ENCODE measurements at places on chromosomes 16 and 17.

GRCh38 chr17:39401412-39402243, at the start of gene FBXL20:
FBXL20 (minus strand) TSS chr17:39401626; CDS start chr17:39401402, 224 bp downstream.
- peak; percentile 89 for DNase-seq

GRCh38 chr16:7867831-7868230, 535.2 kb downstream of the RBFOX1 start:
- DNase-seq = no peak

DNA sequence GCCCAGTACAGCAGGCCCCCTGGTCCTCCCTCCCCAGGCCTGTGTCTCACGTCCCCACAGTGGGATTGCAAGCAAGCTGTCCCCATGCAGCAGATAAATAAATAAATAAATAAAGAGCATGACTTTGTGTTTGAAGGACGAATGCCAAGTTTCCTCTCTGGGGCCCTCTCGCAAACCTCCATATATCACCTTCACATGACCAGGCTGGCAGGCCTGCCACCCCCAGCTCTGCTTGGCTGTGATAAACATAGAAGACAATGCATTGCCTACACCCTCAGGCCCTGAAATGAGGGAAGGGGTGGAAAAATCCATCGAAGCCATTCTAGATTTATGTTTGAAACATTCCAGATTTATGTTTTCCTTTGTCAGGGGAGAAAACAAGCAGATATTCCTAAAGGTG, 107.3 kb downstream of the CCT6B start:
- no peak for DNase-seq

GRCh38 chr16:10688291-10688690, 6.4 kb downstream of the TEKT5 start:
- no peak for DNase-seq

GRCh38 chr16:47061204-47061603, 82.5 kb downstream of the NETO2 start:
- DNase-seq = no peak

GRCh38 chr17:34899643-34900291, 61.5 kb downstream of the CCT6B start:
- DNase-seq = no peak

GRCh38 chr17:44402564-44403172, 13.2 kb upstream of the ITGA2B start:
- DNase-seq = no peak

DNA sequence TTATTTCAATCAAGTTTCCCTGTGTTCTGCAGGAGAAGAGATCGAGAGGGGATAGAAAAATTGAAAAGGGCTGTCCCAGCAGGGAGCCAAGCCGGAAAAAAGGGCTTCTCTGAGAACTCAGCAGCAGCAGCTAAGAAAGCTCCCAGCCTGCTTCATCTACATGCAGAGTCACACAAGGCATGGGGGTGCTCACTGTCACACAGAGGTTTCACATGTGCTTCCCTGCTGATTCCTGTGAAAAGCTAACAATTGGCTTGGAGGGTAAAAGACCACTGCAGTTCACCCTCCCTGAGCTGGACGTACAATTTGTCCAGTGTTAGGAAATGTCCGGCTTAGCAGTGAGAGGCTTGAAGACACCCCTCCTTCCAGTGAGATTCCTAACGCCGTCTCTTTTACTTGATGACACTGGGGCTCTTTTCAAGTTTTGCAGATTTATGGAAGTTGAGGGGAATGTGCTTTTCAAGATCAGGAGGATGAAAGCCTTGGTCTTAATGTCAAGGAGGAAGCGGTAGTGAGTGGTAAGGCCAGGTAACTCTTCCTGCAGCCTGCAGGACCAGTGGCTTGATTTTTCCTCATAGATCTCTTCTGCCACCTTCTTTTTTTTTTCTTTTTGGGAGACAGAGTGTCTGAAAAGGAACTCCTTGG, 85.6 kb downstream of the WNT3 start:
- DNase-seq = no peak

DNA sequence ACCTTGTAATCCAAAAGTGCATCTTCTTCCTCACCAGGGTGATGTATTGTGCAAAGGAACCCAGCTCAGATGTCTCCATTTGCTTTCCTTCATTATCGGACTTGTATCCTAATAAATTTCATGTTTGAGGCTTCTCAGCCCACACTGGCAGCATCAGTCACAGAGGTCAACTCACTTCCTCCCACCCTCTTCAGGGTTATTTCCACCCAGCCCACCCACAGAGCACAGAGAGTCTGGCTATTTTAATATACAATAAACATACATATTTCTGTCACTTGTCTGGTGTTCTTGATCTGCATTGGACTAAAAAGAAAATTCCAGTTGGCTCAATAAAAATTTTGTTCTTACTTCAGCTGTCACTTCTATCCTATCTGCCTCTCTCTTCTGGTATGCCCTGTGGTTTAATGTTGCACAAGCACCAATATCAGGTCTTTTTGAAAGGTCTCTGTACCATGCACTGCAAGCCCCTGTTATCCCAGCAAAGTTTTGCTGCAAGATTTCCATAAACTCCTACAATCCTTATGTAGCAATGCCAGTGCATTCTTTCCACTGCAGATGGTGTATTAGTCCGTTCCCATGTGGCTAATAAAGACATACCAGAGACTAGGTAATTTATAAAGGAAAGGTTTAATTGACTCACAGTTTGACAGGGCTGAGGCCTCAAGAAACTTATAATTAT, 201.8 kb downstream of the CDH11 start:
- no peak for DNase-seq

DNA sequence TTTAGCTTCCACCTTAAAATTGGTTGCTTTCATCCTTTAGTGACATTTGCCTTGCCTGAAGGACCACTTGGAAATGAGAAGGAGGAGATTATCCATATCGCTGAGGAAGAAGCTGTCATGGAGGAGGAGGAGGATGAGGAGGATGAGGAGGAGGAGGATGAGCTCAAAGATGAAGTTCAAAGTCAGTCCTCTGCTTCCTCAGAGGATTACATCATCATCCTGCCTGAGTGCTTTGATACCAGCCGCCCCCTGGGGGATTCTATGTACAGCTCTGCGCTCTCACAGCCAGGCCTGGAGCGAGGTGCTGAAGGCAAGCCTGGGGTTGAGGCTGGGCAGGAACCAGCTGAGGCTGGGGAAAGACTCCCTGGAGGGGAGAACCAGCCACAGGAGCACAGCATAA, 11.5 kb upstream of the TMEM106A start:
- DNase-seq = no peak

GRCh38 chr17:48198950-48199541, 91.5 kb downstream of the SNX11 start:
- DNase-seq = no peak

GRCh38 chr17:79970576-79971068, 65.0 kb downstream of the TBC1D16 start:
- peak; percentile 17 for DNase-seq

DNA sequence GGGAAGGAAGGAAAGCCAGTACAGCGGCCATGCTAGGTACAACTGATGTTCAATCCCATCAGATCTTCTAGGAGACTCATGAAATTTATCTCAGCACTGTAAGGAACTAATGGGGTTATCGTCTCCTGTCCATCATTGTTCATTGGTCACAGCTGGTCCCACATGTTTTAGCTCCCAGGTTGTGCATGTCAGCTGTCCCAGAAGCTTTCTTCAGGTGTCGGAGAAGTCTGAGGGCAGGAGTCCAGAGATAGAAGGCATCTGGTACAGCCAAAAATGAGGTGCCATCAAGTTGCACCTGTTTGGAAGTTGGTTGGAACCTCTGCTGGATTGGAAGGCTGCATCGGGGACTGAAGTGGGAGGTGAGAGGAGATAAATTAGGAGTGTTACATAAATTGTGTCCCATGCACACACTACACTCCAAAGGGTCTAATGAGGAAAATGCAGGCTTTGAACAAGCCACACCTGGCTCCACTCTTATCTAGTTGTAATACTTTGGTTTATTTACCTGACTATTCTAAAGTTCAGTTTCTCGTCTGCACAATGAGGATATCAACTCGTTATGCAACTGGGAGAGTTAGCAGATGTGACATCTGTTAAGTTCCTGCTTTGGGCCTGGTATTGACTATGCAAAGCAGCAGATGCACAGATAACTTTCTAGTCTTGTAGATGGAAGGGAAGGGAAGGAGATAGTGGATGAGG, 62.9 kb downstream of the MAP2K6 start:
- DNase-seq = no peak

GRCh38 chr16:49464093-49464492, 90.5 kb downstream of the C16orf78 start:
- DNase-seq = no peak

DNA sequence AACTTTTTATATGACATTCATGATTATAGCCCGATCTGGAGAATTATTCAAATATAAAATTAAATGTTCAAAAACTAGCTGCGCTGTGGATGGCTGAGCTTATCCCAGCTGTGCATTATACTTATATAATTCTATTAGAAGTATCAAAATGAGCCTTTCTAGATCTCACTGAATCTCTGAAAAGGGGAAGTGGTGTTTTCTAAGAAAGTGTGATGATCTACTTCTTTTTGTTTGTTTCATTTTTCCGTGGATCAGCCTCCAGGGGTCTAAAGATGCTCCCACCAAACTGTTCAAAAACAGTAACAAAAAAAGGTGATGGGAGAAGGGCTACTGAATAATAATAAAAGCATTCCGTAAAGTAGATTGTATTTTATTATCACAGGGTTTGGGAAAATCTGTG, 411.3 kb upstream of the PSMD7 start:
- DNase-seq = no peak

GRCh38 chr16:88534638-88535190, 35.5 kb upstream of the ZC3H18 start:
- DNase-seq = no peak

DNA sequence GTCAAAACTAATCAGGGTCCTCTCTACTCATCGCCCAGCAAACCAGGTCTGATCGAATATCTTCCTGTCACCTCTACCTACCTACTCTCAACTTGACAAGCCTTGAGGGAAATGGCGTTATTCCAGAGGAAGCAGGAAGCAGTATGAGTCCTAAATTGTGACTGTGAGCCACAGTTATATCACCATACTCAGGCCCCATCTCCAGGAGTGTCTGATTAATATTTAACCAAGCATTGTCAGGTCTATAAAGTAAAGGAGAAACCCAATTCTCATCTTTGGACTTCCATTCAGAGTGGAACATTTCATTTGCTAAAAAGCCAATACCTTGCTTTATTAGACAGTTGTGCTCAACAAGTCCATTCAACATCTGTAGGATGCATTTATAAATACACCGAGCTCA, 17.8 kb upstream of the CLEC3A start:
- DNase-seq = no peak

GRCh38 chr16:50228364-50228868, 37.9 kb upstream of the ADCY7 start:
- no peak for DNase-seq

DNA sequence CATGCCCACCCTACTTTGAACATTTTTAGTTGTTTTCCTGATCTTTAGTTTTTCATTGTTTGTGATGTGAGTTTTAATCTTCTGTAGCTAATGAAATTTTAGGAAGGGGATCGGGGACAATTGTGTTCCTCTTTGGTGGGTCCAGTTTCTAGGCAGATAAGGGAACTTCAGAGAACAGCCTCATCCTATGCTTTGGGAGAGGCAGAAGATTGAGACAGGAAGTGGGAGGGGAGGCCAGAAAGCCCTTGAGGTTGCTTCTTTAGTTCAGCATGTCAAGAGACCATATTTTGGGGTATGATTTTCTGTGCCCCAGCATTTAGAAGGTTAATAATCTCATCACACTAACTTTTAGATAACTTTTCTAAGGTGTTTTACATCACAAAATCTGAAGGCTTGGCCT, 191.0 kb downstream of the TANC2 start:
- no peak for DNase-seq

GRCh38 chr17:49495842-49496182, 719 bp downstream of the NGFR start:
- no peak for DNase-seq

- no peak for DNase-seq
Measured at GRCh38 chr16:756428-756827, 4.1 kb upstream of the MSLN start.

DNA sequence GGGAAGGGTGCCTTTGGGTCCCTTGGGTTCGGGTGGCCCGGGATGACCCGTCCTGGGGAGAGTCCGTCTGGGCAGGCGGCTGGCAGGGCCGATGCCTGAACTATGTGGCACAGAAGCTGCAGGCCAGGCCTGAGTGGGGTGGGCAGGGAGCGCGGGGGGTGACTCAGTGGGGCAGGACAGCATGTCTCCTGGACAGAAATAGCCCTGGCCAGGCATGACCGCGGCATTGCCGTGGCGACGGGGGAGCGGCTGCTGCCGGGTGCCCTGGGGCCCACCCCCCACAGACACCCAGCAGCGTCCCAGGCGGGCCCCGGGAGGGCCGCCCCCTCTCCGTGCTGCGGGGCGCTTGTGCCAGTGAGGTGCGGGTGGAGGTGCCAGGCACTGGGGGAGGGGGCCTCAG, 1.8 kb upstream of the C1QTNF8 start:
- no peak for DNase-seq

DNA sequence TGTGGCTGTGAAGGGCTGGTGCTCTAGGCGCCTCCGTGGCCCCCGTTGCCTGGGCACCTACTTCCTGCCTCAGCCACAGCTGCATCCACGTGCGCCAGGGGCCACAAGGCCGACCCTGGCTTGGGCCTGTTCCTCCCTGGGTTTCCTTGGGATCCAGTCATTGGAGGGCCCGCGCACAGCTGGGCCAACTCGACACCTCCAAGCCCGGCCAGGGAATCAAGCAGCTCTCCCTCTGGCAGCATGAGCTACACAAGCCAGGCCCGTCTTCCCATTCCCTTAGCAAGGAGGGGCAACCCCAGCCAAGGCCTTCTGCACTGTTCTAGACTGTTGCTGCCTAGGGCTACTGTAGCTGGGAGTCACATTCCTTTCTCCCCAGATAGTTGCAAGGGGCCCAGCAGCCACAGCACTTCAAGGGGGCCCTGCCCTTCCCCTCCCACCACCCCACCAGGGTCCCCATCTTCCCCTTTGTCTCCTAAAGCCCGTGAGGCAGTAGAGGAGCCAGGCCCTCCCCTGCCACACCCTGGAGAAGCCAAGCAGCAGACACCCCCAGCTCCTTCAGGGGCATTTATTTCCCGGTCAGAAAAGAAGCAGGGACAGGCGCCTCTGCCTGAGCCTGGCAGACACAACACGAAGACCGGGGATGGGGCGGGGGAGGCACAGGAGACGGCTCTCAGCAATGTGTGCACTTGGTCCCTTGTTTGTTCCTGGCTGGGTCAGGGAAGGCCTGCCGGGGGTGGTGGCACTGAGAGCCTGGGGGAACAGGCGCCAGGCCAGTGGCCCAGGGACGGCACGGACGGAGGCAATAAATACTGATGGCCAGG, 3.8 kb downstream of the ARHGDIA start:
- DNase-seq = no peak

Data from effector memory CD4-positive, alpha-beta T cell (primary cell).